Activated CD8-positive, alpha-beta T cell treated with anti-CD3 and anti-CD28 coated beads for 36 hours (primary cell): ENCODE measurements at places on chromosomes 3 and 15.

- peak; percentile 81 for DNase-seq
Measured at GRCh38 chr3:51942603-51943450, 664 bp downstream of the PARP3 start.

GRCh38 chr15:61527836-61528580 lies 298.9 kb upstream of the RORA start:
- no peak for DNase-seq

GRCh38 chr15:91447991-91448644 lies 348.1 kb downstream of the SV2B start:
- DNase-seq, result no peak

DNA sequence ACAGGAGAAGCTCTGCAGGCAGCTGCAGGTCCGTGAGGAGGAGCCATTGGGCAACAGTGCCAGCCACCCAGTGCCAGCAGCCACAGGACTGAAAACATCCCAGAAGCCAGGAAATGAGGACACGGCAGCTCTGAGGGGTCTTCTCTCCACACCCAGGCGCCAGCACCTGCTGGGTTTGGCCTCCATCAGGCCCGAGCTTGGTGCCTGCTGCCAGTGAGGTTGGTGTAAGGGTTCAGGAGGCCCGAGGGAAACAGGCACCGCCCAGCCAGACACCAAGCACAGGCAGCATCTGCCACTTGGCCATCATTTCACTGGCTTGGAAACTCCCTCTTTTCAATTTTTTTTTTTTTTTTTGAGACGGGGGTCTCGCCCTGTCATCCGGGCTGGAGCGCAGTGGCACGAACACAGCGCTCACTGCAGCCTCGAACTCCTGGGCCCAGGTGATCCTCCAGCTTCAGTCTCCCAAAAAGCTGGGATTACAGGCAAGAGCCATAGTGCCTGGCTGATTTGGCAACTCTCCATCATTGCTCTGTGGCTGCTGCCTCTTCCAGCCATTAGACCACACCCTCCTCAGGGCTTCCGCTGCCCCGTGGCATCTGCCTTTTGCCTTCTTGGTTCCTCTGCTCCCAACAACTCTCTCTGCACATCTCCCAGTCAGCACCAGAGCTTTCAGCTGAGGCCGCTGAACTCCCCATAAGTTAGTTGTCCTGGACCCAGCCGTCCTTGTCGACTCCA lies 1.5 kb upstream of the ITIH3 start:
- DNase-seq, result no peak

- no peak for DNase-seq
Measured at GRCh38 chr3:151387432-151387831, 2.9 kb upstream of the P2RY12 start.

DNA sequence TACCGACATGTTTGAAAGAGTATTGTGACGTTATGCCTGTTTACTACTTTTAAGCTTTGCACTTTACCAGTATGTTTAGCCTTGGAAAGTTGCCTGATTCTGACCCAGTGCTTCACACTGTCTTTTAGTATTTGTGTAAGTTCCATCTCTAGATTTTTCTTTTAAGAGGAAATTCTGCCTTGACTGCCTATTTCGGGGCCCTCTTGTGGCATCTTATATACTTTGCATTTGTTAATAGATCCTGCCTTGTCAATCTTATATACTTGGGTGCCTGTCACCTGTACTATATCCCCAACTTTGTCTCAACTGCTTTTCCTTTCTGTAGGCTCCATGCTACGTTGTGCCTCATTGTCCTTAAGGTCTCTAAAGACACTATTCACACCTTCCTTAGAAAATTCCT lies 244.6 kb downstream of the STXBP5L start:
- no peak for DNase-seq

DNA sequence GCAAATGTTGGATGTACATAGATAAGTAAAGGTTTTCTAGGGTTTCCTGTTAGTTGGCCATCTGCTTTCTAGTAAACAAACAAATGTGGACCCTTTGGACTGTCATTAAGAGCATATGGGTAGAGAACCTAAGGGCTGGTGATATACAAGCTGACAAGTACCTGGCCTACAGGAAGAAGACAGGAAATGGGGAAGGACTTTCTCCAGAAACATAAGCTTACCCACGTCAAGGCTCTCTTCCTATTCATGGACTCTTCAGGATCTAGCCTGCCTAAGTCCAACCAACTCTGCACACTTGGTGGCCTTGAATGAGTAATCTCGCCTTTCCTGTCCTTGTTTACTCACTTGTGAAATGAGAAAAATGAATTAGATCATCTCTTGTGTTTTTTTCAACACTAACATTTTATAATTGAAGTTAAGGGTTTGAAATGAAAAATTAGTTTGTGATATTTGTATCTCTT lies 22.2 kb upstream of the GOLIM4 start:
- DNase-seq, result no peak

- DNase-seq, result no peak
Measured at GRCh38 chr3:156207802-156208685, 87.7 kb downstream of the KCNAB1 start.

DNA sequence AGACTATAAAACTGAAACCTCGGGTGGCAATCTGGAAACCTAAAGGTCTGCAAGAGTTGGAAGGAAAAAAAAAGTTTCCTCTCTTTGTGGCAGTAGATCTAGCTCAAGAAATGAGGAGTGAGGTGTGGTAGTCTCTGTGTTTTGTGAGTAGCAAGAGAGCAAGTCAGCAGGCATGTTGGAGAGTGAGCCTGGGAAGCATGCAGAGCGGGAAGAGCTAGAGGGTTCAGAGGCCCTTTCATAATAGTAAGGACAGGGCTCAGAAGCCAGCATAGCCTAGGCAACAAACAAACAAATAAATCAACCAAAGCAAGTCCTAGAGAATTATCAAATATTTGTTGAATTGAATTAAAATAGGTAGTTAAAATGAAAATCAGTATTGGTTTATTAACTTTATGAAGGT lies 189.7 kb upstream of the CBLB start:
- DNase-seq, result no peak

- peak; percentile 41 for DNase-seq
Measured at GRCh38 chr15:63474810-63475316, 29.5 kb upstream of the USP3 start.

DNA sequence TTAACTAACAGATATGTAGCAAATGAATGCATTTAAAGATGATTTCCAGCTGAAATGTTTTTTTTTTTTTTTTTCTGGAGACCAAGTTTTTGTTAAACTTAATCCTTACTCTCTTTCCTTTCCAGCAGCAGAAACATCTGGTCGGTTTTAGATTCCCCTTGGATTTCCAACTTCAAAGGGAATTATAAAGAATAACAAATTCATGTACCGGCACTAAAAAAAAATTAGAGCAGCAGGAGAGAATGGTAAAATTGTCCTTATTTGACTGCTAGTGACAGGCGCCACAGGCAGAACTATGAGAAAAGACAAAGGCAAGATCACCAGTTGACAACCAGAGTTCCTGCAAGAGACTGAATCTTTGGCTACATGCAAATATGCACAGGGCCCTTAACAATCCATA lies 393.3 kb downstream of the TIGIT start:
- no peak for DNase-seq

DNA sequence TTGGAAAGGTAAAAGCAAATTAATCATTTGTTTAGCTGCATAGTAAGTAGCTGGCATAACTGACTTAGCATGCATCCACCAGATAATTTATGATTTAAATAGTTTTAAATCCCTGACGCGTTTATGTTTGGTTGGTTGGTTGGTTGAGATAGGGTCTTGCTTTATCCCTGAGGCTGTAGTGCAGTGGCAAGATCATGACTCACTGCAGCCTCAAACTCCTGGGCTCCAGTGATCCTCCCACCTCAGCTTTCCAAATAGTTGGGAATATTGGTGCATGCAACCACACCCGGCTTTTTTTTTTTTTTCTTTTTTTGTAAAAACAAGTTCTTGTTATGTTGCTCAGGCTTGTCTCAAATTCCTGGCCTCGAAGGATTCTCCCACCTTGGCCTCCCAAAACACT lies 263.4 kb downstream of the MCTP2 start:
- no peak for DNase-seq

DNA sequence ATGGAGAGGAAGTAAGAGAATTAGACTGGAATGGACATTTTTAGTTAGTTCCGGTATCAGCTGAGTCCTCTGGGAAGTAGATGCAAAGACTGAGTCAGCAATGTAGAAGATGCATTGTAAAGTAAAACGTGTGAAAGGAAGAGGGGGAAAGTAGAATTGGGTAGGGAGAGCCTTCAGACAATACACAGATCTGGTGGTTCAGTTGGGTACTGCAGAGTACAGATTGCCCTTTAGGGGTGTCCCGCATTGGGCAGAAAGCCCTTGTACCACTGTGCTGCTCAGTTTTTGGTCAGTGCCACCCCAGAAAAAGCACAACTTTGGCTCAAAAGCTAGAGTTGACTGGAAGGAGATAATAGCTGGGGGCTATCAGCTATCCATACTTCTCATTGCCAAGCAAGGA lies 247.4 kb downstream of the KBTBD8 start:
- no peak for DNase-seq

GRCh38 chr3:159378396-159379194 lies 576.7 kb downstream of the MFSD1 start:
- DNase-seq, result no peak

DNA sequence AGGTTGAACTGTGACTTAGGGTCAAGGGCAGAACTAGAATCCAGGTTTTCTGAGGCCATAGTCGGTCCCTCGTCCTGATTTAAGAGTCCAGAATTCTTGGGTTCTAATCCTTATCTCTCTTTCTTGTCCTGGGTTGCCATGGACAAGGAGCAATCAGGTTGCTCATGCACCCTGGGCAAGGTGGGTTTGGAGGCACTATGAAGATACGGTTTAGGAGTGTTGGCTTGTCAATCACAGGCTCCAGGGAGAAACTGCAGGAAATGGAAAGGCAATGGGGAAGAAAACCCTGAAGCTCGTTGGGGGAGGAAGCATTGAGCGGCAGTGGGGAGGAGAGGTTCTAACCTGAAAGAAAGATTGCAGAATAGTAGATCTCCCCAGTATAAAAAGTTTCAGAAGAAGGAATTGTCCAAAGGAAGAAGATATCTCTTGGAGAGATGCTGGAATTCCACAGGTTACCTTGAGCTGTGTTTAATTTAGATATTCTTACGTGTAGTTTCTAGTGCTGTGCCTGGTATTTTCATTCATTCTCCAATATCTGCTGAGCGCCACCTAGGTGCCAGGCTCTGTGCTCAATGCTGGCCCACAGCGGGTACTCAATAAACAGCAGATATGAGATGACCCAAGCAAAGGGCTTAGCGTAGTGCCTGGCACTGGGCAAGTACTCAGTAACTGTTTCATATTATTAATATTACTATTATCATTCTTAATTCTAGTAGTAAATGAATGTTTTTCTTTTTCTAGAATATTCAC lies 2.0 kb downstream of the ACAN start:
- DNase-seq, result peak; percentile 40

- DNase-seq, result no peak
Measured at GRCh38 chr3:65811892-65812291, 226.8 kb downstream of the MAGI1 start.

DNA sequence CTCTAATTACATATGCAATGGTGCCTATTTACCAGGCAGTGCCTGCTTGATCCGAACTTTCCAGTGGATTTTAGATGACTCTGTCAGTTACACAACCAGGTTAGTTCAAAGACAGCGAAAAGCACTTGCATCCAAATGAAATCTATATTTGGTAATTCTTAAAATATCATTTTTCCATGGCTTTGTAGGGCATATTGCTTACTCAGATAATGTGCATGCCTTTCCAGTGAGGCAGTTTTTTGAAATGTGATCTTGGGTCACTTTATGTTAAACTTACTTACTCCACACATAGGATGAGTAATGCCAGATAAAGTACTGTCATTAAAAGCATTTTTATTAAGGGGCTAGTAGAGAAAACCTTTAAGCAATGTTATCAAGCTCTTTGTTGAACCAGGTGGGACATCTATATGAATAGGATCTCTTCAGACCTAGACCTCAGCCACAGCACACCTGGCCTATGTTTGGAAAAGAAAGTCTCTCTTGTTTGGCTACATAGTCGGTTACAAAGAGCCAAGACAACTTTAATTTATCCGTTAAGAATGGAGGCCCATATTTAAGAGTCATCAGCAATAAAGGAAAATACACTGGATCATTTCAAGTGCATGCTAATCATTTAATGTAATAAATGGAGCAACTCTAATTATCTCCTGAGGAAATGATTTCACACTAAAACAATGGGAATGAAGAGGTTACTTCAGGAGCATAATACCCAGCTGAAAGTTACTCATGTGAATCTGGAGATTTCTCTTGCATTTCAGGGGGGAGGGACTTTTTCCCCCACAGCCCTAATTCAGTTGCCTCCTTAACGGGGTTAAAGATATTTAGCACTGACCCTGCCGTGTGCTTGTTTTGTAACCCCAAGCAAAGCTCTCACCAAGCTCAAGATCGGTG lies 56.3 kb upstream of the TMCO5A start:
- no peak for DNase-seq

DNA sequence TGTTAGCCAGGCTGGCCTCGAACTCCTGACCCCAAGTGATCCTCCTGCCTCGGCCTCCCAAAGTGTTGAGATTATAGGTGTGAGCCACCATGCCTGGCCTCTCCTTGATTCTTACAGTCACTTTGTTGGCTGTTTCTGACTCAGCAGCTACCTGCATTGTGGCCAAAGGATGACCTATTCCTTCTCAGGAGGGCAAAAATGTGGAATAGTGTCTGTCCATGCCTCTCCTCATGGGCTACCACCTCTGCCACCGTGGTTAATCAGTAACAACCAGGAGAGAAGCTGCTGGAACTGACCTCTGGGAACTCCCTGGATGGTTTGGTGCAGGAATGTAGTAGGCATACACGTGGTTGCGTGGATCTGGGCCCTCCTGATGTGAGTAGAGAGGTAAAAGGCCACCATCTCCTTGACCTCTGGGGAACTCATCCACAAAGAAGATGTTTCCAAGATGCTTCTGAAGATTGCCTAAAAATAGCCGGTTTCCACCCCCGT lies 63.3 kb downstream of the FLNB start:
- DNase-seq, result no peak

DNA sequence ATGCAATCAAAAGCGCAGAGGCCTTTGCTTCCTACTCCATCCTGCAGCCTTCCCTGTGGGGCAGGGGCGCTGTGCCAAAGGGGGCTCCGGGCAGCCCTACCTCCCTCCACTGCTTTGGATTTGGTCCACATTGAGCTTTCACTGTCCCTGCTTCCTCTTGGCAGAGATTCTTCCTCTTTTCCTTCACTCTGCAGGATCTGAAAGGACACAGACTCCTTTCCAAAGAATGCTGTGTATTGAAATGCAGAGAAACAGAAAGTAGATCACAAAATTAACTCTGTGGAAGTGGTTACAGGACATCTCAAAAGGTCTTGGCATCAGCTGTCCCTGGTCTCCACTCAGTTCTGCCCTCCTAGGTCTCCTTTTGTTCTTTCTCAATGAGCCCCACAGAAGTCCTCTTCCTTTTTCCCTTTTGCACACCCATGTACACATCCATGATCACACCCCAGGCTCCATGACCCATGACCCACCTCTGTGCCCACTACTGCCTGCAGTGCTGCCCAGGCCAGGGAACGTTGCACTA lies 64.1 kb downstream of the CCR1 start:
- no peak for DNase-seq
